ENCODE measurements at places on chromosomes 5 and 9. TPM values are rescaled to one million over a fixed set of nuclear protein-coding genes. Genes with fewer than 3 reads are reported as not detected.

Gene SGCD
- not detected for polyA plus RNA-seq

Gene HMMR
- polyA plus RNA-seq, result 0.38 TPM

Gene OBP2B
- not detected for polyA plus RNA-seq

Gene CER1
- not detected for polyA plus RNA-seq

Gene LHX6
- not detected for polyA plus RNA-seq

Data from naive B cell (primary cell).